ENCODE measurements at places on chromosomes 6 and 20. TPM values are rescaled to one million over a fixed set of nuclear protein-coding genes. Genes with fewer than 3 reads are reported as not detected.

DNA sequence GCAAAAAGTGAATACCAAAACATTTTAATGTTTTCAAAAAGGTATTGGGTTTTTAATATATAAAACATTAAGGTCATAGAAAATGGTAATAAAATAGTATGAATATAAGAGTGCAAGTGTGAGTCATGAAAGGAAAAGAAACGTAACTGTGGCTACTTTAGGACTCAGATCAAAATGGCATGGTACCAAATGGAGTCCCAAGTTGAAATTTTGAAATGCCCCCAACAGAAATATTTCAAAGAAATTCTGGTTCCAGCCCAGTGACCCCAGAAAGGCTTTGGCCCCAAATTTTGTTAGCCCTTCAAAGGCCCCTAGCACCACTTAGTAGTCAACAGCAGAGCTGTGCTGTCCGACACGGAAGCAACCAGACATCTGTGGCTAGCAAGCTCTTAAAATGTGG lies 6.0 kb downstream of the COL12A1 start:
- DNase-seq = no peak

BTNL2 gene
- not detected for total RNA-seq

DNA sequence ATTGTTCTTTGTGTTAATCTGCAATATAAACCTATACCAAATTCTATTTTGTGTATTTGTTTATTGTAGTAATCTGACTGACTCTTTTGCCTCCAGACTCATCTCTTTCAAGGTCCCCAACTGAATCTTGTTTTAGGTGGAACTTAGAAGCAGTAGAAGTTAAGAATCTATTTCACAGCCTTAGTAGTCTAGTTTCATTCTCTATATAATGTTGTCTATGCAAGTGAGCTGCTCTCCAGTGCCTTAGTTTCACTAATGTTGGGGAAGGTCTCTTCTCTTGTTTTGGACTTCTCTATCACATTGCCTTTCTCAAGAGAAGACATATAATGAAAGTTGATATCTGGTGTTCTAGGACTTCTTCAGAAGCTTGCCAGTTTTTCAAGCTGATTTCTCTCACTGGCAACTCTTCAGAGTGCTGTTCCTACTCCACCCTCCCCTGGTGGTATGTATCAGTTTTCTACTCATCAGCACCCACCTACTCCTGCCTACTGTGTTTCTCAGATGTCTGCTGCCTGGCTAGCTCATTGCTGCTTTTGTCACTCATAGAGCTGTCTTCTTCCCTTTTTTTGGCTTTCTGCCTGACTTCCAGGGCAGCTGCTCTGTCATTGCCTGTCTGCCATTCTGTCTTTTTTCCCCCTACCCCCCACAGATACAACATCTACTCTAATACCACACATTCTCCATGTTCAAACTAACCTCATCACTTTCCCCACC lies 82.1 kb downstream of the PTPRA start:
- no peak for DNase-seq

- no peak for DNase-seq
Observed at GRCh38 chr6:43972179-43972912, 154.9 kb downstream of the MRPL14 start.

DNA sequence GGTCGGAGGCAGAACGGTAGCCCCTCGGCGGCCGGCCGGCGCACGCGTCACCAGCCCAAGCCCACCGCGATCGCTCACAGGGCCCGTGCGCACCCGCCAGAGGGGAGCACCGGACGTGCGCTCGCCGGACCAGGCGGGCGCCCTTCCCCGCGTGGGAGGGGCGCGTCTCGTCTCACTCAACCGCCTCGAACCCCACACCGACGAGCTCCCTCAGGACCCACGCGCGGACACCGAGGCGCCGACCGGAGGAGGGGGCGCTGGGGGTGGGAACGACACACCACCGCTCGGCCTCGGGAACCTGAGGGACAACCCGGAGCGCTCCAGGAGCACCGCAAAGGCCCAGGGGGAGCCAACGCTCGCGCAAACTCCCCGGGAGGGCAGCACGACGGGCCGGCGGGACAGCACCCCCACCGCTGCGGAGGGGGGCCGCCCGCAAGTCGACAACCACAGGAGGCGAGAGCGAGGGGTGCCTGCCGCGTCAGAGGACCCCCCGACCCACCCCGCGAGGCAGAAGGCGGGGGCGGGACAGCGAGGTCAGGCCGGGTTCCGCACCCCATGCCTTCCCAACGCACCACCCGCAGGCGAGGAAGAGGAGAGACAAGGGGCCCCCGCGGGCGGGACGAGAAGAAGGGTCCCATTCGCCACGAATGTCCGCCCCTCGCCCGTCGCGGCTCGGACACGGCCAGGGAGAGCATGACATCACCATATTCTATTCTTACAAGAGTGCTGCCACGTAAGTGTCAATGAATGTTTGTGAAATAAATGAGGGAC lies 512.7 kb upstream of the ZNF337 start:
- DNase-seq = no peak

DNA sequence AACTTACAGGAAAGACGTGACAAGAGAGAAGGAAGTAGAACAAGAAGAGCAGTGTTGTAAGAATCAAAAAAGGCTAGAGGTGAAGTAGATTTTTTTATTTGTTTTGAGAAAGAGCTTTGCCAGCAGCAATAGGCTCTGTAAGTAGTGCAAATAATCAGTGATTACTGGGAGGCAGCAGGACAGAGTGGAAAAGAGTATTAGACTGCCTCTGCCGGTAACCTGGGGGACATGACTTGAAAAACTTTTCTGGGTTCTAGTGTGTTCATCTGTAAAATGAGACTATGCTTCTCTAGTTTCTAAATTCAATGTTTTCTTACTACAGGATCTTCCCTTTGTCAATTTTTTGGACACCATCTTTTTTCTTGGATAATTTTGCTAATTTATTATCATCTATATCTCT lies 5.8 kb upstream of the IRAK1BP1 start:
- DNase-seq = no peak

GSTA4 gene
- 19.9 TPM for total RNA-seq

FERMT1 gene
- 9.2 TPM for total RNA-seq

- no peak for DNase-seq
Observed at GRCh38 chr6:106639812-106640211, 10.4 kb downstream of the QRSL1 start.

- DNase-seq = no peak
Observed at GRCh38 chr6:6870921-6871320, 236.8 kb upstream of the RREB1 start.

GRCh38 chr6:68313911-68314310 lies 321.2 kb upstream of the ADGRB3 start:
- no peak for DNase-seq

- DNase-seq = no peak
Observed at GRCh38 chr6:148518511-148519156, 176.0 kb downstream of the SASH1 start.

- no peak for DNase-seq
Observed at GRCh38 chr6:47721189-47721588, 22.8 kb downstream of the ADGRF4 start.

DNA sequence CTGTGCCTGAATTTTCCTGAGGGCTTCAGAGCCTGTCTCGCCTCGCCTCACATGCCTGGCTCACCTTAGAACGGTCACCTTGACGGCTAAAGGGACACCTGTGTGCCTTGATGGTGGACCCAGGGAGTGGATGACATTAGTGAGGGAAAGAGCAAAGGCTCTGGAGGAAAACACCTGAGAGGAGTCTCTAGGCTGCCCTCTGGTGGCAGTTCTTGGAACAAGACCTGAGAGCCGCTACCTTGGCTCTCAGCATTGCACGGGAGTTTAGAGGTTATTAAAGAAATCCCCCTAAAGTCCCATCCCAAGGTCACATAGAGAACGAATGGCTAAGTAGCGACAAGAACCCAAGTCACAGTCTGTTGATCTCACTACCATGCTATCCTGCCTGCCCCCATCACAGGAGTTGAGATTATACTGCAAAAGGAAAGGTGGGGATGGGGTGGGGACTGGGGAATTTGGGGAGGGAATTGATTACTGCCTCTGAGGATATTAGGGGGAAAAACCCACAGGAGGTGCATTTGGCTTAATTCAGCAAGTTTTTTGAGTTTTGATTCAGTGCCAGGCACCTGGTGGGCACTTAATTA lies 7.9 kb upstream of the CDSN start:
- DNase-seq = peak; percentile 69

SAMD3 gene
- total RNA-seq = 2.2 TPM

MRPS26 gene
- total RNA-seq = 46.6 TPM

GRCh38 chr20:60782959-60783625 lies 469.0 kb upstream of the CDH4 start:
- no peak for DNase-seq

DDO gene
- 5.6 TPM for total RNA-seq

SPATS1 gene
- not detected for total RNA-seq

GJE1 gene
- total RNA-seq = not detected

LINC00237 gene
- not detected for total RNA-seq

NOX3 gene
- not detected for total RNA-seq

RBM24 gene
- total RNA-seq = 4.2 TPM

All from mucosa of gallbladder (tissue), 1 donor.